ENCODE measurements at places on chromosomes 16 and 17. TPM values are rescaled to one million over a fixed set of nuclear protein-coding genes. Genes with fewer than 3 reads are reported as not detected.

DNA sequence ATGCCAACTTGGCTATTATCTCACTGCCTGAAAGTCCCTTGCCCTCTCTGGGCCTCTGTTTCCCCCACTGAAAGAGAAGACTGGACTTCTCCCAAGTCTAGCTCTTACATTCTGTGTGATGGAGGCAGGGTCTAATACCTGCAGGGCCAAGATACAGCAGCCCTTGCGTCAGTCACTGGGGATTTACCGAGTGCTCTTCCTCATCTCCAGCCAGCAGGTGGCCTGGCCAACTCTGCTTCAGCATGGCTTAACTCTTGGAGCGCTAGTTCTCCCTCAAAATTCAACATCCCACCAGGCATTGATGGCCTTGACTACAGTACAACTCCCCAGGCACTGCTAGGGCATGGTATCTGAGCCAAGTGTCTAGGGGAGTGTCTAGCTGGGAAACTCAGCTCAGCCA lies 19.9 kb upstream of the MTMR4 start:
- H3K4me1 ChIP-seq = peaks cover 4% of the 10 kb centered on the region
- H3K27ac ChIP-seq = no peak overlapping the region
- no peak overlapping the region for H3K4me3 ChIP-seq
- DNase-seq = no peak
- peaks cover 66% of the 10 kb centered on the region for H3K27me3 ChIP-seq
- H3K36me3 ChIP-seq = no peaks in the 10 kb centered on the region

DNA sequence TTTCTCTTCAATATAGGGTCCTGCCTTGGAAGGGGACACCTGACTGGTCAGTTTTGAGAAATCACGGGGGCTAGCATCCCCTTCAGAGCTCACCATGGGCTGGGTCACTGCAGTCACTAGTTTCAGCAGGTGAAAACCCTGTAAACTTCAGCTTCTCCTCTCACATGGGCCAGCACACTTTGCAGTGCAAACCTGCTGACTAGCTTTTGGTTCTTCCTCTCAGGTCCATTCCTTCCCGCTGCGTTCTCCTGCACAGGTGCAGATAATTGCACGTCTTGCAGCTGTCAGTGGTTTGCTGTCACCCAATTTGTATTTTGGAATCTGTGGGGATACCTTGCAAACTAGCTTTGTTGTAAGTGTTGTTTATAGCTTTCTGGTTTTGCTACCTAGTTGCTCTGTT lies 95.1 kb downstream of the LYRM1 start:
- H3K36me3 ChIP-seq = no peaks in the 10 kb centered on the region
- no peak for DNase-seq
- H3K27ac ChIP-seq = no peak overlapping the region
- no peak overlapping the region for H3K4me3 ChIP-seq

DNA sequence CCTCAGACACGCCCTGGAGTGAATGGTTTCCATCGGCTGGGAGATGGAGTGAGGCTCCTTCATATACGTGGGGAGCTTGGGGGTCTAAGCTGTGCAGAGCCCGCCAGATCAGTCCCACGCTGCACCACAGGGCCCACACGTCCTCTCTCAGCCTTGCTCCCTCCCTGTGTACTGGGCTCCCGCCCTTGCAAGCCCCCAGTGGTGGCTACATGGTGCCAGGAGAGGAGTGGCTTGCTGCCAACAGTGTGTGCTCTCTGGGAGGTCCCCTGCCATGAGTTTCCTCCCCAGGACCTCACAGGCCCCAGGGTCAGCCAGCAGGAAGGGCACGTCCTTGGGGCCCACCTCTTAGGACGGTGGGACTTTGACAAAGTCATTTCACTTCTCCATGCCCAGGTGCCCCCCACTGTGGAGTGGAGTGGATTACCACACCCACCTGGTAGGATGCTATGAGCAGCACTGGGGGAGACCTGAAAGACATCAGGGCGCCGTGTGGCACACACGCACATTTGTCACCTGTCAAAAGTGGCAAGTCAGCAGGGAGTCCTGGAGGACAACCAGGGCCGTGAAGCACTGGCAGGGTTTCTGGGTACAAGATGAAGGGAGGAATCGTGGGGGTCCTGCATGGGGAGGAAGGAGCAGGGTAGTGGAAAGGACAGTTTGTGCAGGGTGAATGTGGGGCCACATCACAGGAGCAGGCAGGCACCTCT lies 13.7 kb downstream of the SLC5A10 start:
- no peak overlapping the region for H3K4me3 ChIP-seq
- peak overlapping the region; percentile 87 for H3K27ac ChIP-seq
- DNase-seq = no peak
- H3K4me1 ChIP-seq = peaks cover 25% of the 10 kb centered on the region
- peaks cover under 1% of the 10 kb centered on the region for H3K27me3 ChIP-seq
- H3K36me3 ChIP-seq = no peaks in the 10 kb centered on the region

The MYO18A gene
- total RNA-seq = 46.6 TPM

- H3K4me3 ChIP-seq = peak overlapping the region; percentile 88
- H3K27me3 ChIP-seq = peaks cover 86% of the 10 kb centered on the region
- peaks cover 5% of the 10 kb centered on the region for H3K4me1 ChIP-seq
- H3K27ac ChIP-seq = peak overlapping the region; percentile 36
Observed at GRCh38 chr17:44969144-44969780, 1.2 kb upstream of the C1QL1 start.

The FBXO39 gene
- 0.26 TPM for total RNA-seq

The MYL4 gene
- 2.4 TPM for total RNA-seq

The NEURL4 gene
- 61.5 TPM for total RNA-seq

DNA sequence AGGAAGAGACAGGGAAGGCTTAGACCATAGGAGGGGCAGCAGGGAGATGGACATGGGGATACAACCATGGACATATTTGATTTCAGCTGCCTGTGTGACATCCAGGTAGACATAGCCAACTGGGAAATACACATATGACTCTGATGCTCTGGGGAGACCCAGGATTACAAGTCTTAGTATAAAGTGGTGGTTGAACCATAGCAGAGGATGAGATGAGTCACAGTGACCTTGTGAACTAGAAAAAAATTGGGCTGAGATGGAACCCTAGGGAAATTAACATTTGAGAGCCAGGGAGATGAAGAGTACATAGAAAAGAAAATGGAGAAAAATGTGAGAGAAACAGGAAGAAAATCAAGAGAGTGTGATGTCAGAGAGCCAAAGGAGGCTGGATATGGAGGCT lies 10.2 kb downstream of the MARCHF10 start:
- H3K36me3 ChIP-seq = no peaks in the 10 kb centered on the region
- no peak overlapping the region for H3K4me3 ChIP-seq
- peaks cover 26% of the 10 kb centered on the region for H3K4me1 ChIP-seq
- no peak overlapping the region for H3K27ac ChIP-seq
- H3K27me3 ChIP-seq = peaks cover 7% of the 10 kb centered on the region
- no peak for DNase-seq

GRCh38 chr17:17159571-17159970 lies 46.6 kb downstream of the PLD6 start:
- no peaks in the 10 kb centered on the region for H3K4me1 ChIP-seq
- H3K36me3 ChIP-seq = peaks cover 5% of the 10 kb centered on the region
- DNase-seq = no peak

The ACE gene
- total RNA-seq = 3.6 TPM

The CNGB1 gene
- 2.3 TPM for total RNA-seq

GRCh38 chr17:63314761-63315160 lies 131.3 kb downstream of the CYB561 start:
- no peaks in the 10 kb centered on the region for H3K4me1 ChIP-seq
- no peak overlapping the region for H3K4me3 ChIP-seq
- H3K27me3 ChIP-seq = no peaks in the 10 kb centered on the region
- no peak overlapping the region for H3K27ac ChIP-seq
- no peak for DNase-seq
- peaks cover 21% of the 10 kb centered on the region for H3K36me3 ChIP-seq

GRCh38 chr17:35011671-35012216 lies 31.4 kb downstream of the LIG3 start:
- H3K4me1 ChIP-seq = peaks cover 4% of the 10 kb centered on the region
- no peak overlapping the region for H3K4me3 ChIP-seq
- H3K27ac ChIP-seq = no peak overlapping the region
- peaks cover 19% of the 10 kb centered on the region for H3K36me3 ChIP-seq
- no peaks in the 10 kb centered on the region for H3K27me3 ChIP-seq
- no peak for DNase-seq

Measured in type B pancreatic cell (in vitro differentiated cells).